ENCODE measurements at places on chromosomes 5 and 9.
A peak's percentile ranks its signal among the peaks of the same experiment; 100 is the strongest.

DNA sequence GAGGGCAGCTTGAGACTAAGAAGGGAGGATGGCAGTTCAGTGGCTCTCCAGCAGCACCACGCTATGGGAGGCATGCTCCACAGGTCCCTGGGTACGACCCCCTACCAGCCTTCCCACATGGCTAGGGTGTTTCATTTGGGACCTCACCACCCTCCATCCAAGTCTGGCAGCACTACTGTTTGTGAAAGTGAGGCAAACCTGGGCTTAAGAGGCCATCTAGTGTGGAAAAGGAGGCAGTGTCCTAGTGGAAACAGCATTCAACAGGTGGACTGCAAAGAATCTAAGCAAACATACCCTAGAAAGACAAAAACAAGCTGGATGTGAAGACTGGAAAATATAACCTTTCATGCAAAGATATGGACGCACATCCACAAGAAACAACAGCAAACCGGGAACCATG, 4.8 kb upstream of the C5orf47 start:
- no peak for DNase-seq

- DNase-seq = no peak
Observed at GRCh38 chr5:171651102-171651501, 134.5 kb upstream of the SMIM23 start.

- DNase-seq = no peak
Observed at GRCh38 chr9:93669958-93670207, 93.5 kb downstream of the PHF2 start.

GRCh38 chr5:96721351-96721977, 59.3 kb downstream of the CAST start:
- DNase-seq = no peak

DNA sequence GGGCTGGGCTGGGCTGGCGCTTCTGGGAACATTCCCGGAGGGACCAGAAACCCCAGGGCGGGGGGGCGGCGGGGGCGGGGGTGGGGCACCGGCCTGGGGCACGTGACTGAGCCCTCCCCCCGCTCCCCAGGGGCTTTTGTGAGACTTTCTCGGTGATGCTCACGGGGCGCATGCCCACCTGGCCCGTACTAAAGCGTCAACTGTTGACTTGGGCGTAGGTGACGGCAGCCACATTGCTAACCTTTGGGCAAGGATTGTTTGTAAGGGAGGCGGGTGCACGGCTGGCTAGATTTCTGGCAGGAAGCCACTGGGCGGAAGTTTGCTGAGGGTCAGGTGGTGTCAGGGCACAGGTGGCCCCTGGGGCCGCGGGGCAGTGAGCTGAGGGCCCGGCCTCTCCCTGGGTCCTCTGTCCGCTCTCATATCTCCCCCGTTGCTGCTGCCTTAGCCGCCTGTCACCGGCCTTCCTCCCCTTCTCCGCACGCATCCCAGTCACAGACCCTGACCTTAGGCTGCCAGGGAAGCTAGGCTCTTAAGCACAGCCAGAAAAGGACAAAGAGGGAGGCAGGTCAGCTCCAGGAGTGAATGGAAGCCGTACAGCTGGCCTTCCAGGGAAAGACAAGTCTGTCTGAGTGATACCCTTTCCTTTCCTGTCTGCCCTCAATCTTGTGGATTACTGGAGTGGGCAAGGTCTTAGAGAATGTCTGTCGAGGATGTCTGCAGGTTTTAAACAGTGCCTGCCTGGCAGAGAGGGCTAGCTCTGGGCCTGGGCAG, 812 bp downstream of the CACFD1 start:
- peak; percentile 65 for DNase-seq

DNA sequence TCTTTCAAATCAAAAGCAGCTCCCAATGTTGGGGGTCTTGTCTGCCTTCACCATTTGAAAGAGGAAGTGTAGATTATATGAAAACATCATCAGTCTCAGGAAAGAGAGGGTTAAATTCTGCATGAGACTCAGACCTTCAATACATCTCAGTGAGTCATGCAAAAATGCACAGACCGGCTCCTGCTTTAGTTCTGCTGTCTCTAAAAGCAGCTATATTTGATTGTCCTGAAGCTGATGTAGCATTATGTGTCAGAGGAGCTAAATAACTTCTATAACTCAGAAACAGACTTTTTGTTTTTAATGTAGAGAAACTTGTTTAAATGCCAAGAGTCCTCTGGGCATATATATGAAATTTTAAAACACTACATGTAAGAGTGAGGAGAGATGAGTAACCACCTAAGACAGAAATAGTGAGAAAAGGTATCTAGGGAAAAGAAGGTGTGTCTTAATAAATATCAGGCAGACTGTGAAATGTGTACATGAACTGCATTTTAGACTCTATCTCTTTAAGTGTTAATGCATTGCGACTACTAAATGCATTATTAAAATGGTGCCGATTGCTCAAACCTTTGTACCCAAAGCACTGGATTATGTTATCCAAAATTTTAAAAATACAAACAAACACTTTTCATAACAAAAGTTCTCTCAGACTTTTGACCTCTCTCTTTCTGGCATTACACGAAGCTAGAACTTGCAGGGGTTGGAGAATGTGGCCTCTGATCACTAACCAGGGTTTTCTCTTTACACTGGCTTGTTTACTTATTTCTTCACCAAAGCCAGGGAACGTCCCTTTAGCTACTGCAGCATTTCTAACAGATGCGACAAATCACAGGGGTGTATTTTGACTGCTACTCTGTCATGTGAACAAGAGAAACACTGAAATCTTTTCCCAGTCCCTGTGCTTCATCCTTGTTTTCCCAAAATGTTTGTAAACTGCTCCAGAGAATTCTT, 302.3 kb downstream of the ARL15 start:
- no peak for DNase-seq

GRCh38 chr9:22079873-22080341, 70.8 kb upstream of the CDKN2B start:
- DNase-seq = peak; percentile 64

GRCh38 chr5:149125386-149125891, 15.9 kb upstream of the ABLIM3 start:
- no peak for DNase-seq

DNA sequence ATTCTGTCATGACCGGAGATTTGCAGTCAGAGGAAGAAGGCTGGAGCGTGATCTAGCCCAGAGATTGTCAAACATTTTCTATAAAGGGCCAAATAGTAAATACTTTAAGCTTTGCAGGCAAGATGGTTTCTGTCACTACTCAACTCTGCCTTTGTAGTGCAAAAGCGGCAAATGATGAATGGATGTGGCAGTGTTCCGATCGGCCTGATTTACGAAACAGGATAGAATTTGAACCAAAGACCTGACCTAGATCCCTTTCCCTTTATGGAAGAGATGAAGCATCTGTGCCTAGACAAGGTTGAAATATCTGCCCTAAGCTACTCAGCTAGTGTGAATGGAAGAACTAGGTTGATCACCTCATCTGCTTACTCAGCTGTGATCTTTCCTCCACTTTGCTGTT, 209.5 kb downstream of the YTHDC2 start:
- DNase-seq = no peak

- DNase-seq = no peak
Observed at GRCh38 chr5:121380066-121380465, 471.6 kb upstream of the FTMT start.

GRCh38 chr9:86246752-86247161, 12.7 kb downstream of the C9orf153 start:
- no peak for DNase-seq

DNA sequence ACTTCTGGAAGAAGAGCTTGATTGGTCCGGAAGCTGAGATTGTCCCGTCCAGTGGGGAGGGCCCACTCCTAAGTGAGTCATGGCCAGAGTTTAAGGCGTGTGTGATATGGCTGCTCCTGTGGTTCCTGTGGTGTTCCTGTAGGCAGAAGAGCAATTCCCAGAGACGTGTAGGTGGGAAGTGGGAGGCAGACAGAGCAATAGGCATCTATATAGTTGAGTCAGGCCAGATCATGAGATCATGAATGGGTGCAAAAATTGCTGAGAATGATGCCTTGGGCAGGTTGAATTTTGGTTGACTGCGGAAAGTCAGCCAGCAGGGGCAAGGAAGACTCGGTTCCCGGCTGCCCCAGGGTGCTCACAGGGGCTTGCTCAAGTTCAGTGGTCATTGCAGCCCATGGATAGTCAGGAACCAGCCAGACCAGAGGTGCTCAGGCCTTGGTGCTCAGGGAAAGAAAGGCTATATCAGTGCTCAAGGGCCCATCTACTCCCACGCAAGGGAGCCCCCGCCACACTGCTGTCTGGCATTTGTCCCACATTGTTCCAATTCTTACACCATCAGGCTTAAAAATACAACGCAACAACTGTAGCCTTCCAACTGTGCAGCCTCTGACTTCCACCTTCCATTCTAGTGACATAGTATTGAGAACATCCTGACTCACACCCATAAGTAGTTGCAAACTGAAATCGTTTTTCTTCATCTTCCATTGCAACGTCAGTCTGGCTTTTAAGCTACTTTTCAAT, 21.0 kb upstream of the GSN start:
- no peak for DNase-seq

- peak; percentile 54 for DNase-seq
Observed at GRCh38 chr5:142798099-142798770, 28.1 kb downstream of the ARHGAP26 start.

DNA sequence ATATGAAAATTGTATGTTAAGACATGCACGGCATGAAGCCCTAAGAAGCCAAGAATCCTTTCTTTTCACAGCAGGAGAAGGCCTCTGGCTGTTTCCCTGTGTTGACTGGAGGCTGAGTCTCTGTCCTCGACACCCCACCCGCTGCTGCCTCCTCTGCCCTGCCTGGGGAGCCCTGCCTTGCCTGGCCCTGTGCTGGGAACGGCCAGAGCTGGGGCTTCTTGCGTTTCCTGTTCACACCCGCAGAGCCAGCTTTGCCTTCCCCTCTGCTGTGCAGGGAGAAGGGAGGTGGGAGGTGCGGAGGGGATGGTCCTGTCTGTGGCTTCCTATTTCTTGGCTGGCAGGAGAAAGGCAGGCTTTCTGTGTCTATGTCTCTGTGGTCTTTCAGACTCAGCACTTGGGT, 6.9 kb upstream of the GMCL2 start:
- DNase-seq = no peak

- peak; percentile 40 for DNase-seq
Observed at GRCh38 chr5:172835290-172835993, 1.4 kb downstream of the ERGIC1 start.

DNA sequence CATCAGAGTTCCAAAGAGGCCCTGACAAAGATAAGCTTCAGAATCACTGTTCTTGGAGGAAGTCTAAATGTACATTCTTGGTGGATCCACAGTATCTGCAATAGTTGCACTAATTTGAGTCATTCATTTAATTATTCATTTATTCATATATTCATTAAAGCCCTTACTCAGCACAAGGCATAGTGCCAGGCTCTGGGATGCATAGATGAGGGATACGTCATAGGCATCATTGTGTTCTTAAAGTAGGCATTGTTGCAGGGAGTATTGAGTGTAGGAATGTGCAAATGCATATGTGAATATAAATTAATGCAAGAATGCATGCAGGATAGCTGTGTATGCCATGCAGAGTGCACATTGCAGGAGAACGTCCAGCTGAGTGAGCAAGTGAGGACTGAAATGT, 100.7 kb downstream of the DRD1 start:
- no peak for DNase-seq

DNA sequence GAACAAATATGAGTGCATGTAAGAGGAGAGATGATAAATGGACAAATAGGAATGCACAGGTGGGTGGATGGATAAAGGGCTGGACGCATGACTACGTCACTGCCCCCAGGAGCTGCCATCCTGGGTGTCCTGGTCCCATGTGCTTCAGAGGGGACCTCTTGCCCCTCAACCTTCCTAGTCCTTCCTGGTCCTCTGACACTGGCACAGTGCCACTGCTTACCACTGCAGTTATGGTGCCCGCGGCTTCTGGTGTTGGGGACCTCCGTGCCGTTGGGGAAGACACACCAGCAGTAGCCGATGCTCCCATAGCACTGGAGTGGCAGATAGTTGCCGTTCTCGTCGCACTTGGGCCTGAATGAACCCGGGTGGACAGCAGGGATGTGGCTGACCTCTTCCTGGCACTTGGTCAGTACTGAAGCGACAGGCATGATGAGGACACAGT, 9.8 kb downstream of the CD74 start:
- DNase-seq = no peak

DNA sequence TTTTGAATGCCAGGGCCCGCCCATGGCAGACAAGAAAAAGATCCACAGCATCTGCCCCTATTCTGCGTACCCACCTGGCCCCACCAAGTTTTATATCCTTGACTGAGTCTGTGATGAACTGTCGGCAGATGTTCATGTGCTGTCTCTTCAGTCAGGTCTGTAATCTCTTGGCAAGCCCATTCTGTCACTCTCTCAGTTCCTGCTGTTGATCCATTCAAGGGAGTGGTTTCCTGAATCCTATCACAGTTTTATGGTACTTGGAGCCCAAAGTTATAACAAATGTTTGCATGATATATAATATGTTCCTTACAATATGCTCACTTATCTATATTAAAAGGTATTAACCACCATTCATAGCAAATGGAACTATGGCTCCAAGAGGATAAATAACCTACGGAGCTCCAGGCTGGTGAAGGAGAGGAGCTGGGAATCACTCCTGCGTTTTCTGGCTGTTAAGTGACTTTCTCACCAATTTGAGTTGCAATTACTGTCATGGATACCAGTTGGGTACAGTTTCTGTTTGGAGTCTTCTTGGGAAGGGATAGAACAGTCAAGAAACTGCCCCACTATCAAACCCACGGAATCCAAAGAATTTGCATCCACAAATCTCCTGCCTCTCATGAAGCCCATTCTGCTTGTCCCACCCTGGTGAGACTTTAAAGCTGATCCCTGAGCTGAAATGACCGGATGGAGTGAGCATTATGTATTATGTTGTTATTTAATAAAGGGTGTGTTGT, 103.4 kb upstream of the SPRY4 start:
- DNase-seq = no peak

DNA sequence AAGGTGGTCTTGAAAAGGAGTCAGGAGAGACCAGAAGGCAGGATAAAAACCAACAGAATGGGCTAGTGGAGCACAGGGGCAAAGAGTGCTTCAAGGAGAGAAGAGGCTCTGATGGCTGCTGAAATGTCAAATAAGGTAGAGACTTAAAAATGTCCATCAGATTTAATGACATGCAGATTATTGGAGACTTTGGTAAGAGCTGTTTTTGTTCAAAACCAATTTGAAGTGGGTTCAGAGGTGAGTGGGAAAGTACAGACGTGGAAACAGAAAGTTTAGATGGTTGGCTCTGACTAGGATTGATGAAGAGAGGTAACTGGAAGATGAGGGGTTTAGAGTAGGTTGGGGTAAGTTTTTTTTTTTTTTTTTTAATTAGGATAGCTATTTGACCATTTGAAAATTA, 14.1 kb downstream of the SLC25A46 start:
- DNase-seq = peak; percentile 27

DNA sequence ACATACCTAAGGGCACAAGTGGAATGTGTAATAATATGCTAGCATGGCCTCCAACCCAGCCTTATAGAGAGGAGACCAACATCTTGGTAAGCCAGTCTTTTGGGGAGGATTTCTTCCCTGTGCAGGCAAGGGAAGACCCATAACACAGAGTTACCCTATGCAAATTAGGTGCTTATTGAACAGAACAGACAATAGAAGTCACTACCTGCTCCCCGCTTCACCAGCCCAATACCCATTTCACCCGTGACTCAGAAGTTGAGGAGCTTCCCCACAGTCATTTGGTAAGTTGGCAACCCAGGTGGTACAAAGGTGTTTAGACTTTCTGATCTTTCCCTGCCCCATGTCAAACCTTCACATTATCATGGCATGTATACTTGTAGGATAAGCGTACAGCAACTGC, 44.6 kb downstream of the AOPEP start:
- no peak for DNase-seq

GRCh38 chr9:136977649-136978072, 357 bp downstream of the PTGDS start:
- no peak for DNase-seq

- no peak for DNase-seq
Observed at GRCh38 chr5:75707911-75708509, 9.2 kb downstream of the POC5 start.

- DNase-seq = no peak
Observed at GRCh38 chr5:69138766-69139165, 28.2 kb upstream of the CCNB1 start.

All from CD4-positive, alpha-beta T cell treated with Interleukin-10 for 1 hour (primary cell).